ENCODE measurements at places on chromosomes 1 and 21.
A peak's percentile ranks its signal among the peaks of the same experiment; 100 is the strongest.

DNA sequence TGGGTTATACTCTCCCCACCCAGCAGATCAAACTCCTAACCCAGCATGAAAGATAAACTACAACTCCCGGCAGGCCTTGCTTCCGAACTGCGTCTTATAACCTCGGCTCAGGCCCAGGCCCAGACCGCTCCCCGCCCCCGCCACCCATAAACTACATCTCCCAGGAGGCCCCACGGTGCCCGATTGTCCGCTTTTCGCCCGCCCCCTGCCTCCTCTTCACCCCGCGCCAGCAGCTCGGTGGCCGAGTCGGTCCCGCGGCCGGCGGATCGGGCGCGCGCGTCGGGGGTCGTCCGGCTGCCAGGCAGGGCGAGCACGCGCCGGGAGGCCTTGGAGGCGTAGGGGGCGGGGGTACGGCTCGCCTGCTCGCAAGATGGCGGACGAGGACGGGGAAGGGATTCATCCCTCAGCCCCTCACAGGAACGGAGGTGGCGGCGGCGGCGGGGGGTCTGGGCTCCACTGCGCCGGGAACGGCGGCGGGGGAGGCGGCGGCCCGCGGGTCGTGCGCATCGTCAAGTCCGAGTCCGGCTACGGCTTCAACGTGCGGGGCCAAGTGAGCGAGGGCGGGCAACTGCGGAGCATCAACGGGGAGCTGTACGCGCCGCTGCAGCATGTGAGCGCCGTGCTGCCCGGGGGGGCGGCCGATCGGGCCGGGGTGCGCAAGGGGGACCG lies at the start of gene SNX27:
SNX27 (plus strand) TSS at position 219 of the 669 bp plus-strand sequence; CDS start at position 371, 152 bp downstream.
- peak; percentile 95 for DNase-seq

GRCh38 chr1:40107290-40107959 lies 10.4 kb upstream of the PPT1 start:
- no peak for DNase-seq

DNA sequence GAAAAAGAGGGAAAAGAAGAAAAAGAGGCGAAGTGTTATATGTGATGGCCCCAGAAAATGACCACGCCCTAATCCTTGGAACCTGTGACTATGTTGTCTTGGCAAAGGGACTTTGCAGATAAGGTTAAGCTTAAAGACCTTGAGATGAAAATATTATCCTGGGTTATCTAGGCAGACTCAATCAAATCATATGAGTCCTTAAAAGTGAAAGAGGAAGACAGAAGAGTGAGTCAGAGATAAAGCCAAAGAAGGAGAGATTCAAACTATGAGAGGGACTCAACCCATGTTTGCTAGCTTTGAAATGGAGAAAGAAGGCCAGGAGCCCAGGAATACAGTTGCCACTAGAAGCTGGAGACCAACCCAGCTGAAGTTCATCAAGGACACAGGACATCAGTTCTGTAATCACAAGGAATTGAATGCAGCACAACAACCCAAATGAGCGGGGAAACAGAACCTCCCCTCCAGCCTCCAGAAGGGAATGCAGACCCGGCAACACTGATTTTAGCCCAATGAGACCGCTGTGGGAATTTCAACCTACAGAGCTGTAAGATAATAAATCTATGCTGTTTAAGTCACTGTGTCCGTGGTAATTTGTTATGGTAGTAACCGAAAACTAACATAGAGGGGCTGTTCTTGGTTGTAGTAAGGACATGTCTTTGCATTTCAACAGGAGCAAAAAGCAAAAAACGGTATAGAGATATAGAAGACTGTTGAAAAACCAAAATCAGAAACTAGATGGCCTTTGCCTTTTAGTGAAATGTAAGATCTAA lies 4.2 kb upstream of the RGS8 start:
- no peak for DNase-seq

GRCh38 chr1:234539666-234540403 lies 60.9 kb upstream of the TARBP1 start:
- no peak for DNase-seq

GRCh38 chr21:37787456-37787855 lies 128.8 kb downstream of the KCNJ6 start:
- DNase-seq: peak; percentile 87

- no peak for DNase-seq
Measured at GRCh38 chr1:206933333-206933945, 11.7 kb upstream of the FCMR start.

- DNase-seq: no peak
Measured at GRCh38 chr1:210201681-210202080, 30.9 kb upstream of the SERTAD4 start.

GRCh38 chr1:223479261-223479660 lies 86.0 kb downstream of the CCDC185 start:
- no peak for DNase-seq

DNA sequence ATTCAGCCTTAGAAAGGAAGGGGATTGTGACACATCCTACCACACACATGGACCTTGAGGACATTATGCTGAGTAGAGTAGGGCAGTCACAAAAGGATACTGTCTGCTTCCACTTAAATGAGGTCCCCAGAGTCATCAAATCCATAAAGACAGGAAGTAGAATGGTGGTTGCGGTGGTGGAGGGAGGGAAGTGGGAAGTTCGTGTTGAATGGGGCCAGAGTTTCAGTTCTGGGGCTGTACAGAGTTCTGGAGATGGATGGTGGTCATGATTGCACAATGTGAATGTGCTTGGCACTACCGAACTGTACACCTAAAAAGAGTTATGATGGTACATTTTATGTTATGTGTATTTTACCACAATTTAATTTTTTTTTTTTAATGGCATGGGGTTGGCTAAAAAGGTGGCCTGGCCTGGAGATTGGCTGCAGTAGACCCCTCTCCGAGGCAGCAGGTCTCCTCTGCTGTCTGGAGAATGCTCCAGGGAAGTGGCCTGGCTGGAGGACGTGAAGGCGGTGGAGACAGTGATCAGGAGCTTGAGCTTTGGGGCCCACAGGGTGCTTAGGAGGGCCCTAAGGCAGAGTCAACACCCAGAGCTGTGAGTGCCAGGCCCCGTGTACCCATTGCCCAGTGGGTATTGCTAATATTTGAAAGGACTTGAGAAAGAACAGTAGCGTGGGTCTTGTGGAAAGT lies 30.4 kb downstream of the IFNGR2 start:
- no peak for DNase-seq

- DNase-seq: peak; percentile 13
Measured at GRCh38 chr1:183652547-183653461, at the start of gene APOBEC4. Gene APOBEC4, minus strand, starts transcription at chr1:183653316. Its CDS starts 4,535 bp downstream, at chr1:183648781.

- DNase-seq: no peak
Measured at GRCh38 chr1:160858097-160858496, 4.6 kb downstream of the CD244 start.

Measured in mesenchymal stem cell (in vitro differentiated cells and primary cell).